ENCODE measurements at places on chromosomes 2 and 18.

GRCh38 chr2:53129851-53130250 lies 637.8 kb upstream of the CHAC2 start:
- DNase-seq: no peak

GRCh38 chr2:200335657-200336056 lies 29.2 kb downstream of the SPATS2L start:
- no peak for DNase-seq

- DNase-seq: no peak
Measured at GRCh38 chr18:44569391-44570055, 111.2 kb upstream of the SETBP1 start.

- DNase-seq: no peak
Measured at GRCh38 chr18:41532344-41533086, 422.5 kb upstream of the PIK3C3 start.

DNA sequence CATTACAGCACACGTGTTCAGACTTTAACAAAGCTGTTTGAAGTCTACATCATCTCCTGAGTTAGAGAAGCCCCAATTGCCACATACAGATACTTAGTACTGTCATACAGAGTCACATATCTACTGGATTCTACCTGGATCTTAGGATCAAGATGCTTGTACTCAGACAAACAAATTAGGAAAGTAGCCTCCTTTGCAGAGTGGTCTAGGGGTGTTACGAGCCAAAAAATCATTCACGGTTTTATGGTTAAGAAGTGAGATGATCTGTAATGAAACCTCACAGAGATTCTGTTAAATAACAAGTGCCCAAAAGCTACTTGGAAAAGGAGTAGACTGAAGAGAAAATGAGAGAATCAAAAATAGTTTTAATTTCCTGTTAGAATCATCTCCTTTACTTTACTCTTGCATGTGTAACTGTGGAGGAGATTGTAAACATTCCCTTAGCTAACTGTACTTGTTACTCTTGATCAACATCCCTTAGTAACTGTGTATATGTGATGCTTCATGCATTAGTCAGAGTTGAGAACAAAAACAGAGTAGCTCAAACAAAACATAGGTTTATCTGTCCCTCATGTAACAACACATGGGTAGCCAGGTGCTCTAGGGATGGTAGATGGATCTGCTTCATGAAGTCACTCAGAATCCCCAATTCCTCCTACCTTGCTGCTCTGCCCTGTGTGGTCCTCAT lies 16.4 kb upstream of the IL1RL1 start:
- no peak for DNase-seq

- no peak for DNase-seq
Measured at GRCh38 chr2:8457092-8457481, 224.8 kb upstream of the ID2 start.

DNA sequence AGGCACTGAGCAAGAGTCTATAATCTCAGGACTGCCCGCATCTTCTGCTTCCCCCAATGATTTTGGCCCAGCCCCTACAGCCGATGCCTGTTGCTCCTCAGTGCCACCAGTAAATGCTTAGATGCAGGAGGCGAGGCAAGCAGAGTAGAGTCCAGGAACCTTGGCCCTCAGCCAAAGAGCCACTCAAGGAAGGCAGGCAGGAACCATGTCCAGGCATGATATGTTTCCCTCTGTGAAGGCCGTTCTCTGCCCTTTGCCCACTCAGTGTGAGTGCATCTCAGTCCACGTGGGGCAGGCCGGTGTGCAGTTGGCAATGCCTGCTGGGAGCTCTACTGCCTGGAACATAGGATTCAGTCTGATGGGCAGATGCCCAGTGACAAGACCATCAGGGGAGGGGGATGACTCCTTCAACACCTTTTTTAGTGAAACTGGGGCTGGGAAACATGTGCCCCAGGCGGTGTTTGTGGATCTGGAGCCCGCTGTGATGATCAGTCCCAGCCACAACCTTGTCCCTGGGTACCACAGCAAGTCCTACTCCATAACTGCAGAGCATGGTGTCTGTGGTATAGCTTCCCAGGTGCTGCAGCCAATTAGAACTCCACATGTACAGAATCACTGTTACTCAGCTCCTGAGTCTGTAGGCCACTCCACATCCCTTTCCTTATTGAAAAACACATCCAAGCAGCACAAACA lies 9.7 kb upstream of the DNAJB2 start:
- DNase-seq: no peak

- DNase-seq: no peak
Measured at GRCh38 chr2:23530206-23530908, 145.4 kb downstream of the KLHL29 start.

GRCh38 chr2:185372188-185372587 lies 366.4 kb upstream of the FSIP2 start:
- no peak for DNase-seq

DNA sequence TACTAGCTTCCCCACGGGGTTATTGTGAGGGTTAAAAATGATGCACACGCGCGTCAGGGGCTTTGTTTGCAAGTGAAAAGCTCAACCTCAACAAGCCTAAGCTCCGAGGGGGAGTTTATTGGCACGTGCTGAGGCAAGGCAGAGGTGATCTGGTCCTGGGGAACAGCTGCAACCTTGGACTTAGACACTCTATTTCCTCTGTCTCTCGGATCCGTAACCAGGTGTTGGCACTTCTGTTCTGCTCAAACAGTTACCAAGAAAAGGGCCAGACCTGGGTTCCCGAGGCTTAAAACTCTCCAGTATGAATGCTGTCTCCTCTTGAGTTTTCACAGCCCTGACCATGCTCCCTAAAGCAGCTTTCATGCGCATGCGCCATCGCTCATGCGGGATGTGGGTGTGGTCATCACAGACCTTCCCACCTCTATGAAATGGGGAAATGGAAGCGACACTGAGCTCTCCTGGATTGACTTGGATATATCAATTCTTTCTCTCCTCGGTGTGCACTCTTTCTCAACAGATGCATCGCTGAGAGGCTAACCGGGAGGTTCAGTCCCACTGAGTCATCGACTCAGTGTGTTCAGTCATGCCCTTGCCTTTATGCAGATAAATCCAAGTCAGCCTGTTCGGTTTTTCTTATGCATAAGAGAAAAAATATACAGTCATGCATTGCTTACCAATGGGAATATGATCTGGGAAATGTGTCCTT lies 19.9 kb upstream of the RAB31 start:
- DNase-seq: no peak

DNA sequence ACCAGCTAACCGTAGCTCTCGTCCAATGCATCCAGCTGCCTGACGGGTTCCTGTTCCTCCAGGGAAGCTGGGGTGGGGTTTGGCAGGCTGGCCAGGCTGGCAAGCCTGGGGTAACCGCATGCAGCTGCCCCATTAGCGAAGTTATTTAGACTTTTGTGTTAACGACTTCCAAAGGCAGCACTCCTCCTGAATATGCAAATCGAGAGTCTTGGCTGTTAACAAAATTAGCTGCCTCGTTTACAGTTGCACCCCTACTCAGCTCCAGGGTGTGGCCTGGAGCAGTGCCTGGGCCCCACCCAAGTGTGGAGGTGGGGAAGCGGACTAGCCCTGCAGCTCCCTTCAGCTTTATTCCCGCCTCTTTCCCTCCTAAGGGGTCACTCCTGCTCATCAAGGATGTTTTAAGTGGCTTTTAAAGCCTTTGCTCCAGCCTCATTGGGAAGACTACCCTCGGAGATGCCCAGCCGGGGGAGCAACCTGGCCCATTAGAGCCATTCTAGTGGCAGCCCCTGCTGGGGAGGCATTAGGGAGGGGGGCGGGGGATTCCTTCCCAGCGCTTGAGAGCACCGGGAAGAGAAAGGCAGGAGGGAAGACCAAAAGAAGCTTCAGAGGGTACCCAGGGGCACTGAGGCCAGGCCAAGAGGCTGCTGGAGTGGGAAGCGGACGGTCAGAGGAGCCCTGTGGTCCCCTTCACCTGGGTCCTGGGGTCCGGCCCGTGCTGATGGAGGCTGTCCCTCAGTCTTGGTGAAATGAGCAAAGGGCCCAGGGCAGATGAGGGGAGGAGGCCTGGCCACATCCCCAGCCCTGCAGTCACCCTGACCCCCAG lies 204.1 kb downstream of the CELF4 start:
- no peak for DNase-seq

- DNase-seq: no peak
Measured at GRCh38 chr2:50648041-50648700, 383.8 kb downstream of the NRXN1 start.

DNA sequence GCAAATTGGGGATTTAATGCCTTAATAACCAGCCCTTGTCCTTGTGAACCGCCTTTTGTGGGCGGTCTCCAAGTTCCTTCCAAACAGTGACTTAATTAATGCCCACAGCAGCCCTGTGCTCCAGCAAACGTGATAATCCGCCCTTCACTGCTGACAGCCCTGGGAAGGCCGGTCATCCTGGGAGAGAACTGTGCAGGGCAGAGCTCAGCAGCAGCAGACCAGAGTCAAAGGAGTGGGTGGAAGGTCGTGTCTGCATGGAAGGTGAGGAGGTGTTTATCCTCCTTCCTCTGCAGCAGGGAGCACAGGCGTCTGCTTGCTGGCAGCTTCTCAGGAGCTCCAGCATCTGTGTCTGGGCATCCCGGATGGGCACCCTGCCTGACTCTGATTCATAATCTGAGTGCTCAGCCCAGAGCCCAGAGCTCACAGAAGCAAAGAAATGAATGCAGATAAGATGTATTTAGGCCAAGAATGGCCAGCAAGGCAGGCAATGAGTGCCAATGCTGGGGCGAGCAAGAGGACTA lies 270.0 kb upstream of the PXDN start:
- DNase-seq: no peak

GRCh38 chr2:113211226-113212105 lies 37.7 kb downstream of the PSD4 start:
- DNase-seq: no peak

DNA sequence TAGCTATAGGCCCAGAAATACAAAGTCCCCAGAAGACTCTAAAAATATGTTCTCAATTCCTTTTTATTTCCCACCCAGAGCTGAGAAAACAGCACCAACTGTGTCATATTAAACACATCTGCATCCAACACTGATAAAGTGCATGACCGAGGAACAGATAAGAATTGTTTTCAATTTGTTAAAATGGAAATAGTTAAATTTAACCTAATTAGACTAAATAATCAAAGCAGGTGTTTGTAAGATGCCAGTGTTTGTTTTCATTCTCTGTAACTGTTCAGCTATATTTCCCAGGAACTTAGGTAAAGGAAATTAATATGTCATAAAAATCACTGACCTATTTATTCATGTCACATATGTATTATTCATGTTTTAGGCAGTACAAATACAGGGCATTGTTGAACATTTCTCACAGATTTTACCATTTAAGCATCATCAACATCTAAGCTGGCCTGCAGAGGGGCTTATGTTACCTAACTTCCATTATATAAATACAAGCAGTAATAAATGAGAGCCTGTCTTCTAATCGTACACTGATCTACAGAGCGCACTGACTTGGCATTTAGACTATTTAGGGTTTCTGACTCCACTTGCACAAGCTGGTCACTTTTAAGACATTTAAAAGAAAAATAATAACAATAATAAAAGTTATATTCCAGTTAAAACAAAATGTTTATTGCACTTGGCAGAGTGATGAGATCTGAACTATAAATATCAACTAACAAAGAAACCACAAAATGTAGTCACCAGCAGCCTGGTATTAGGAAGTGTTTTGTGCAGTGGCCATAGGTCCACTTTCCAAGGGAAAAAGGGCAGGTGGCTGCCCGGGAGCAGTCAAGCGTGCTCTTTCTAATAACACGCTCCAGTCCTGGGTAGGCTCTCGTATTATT lies 86.6 kb upstream of the ZFP36L2 start:
- DNase-seq: no peak

DNA sequence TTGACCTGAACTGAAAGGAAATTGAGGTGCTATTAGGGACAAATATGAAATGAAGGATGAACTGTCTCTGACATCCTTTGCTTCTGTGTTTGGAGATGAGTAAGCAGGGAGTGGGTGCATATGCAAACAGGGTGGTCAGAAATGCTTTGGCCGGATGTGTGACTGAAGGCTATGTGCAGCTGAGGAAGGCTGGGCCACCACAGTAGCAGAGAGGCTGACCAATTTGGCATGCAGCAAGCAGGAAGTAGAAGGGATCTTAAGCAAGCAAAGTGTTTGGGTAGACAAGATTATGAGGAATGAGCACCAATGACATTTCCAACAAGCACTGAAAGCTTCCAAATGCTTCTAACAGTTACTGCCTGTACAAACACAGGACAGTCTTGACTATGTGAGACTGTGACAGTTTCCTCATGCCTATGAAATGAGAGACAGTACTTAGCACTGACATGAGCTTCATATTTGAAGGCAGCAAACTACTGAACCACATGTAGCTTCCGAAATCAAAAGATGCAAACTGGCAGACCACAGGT lies 3.3 kb upstream of the ACTR3 start:
- peak; percentile 62 for DNase-seq

DNA sequence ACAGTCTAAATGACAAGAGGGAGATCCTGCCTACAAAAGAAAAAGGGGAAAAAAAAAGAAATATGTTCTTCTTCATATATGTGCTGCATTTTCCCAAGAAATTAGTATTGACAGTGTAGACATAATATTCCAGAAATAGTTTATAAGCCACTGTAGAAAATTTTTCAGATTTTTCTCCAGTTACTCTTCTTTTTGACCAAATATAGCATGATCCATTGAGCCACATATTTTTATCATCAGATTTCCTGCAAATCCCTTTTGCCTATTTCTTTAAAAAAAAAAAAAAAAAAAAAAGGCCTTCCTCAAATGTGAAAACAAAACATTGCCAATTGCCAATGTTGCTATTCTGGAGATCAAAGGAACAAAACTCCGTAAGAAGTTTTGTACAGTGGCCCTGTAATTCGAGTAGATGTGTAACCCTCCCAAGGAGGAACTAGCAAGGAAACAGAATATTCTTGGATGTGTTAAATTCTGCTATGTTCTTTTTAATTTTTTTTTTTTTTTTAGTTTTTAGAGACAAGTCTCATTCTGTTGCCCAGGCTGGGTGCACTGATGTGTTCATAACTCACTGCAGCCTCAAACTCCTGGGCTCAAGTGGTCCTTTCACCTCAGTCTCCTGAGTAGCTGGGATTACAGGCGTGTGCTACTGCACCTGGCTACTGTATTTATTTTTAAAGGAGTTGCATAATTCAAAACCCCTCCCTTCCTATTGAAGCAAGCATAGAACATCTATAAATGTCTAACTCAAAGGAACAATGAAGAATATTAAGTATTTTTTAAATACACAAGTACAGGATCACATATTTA lies 12.5 kb upstream of the CABYR start:
- DNase-seq: no peak

- no peak for DNase-seq
Measured at GRCh38 chr2:121151311-121152109, 133.5 kb downstream of the TFCP2L1 start.

GRCh38 chr18:34114996-34115395 lies 109.7 kb downstream of the NOL4 start:
- DNase-seq: no peak

Data from GF-D8 (cell line).